Lung microvascular endothelial cell (primary cell): ENCODE measurements at places on chromosomes 6 and 20. TPM values are rescaled to one million over a fixed set of nuclear protein-coding genes. Genes with fewer than 3 reads are reported as not detected.
A peak's percentile ranks its signal among the peaks of the same experiment; 100 is the strongest.

GRCh38 chr6:106539936-106540335 lies 89.4 kb downstream of the RTN4IP1 start:
- DNase-seq = no peak

GRCh38 chr6:113888956-113889630 lies 31.9 kb downstream of the MARCKS start:
- no peak for DNase-seq

DNA sequence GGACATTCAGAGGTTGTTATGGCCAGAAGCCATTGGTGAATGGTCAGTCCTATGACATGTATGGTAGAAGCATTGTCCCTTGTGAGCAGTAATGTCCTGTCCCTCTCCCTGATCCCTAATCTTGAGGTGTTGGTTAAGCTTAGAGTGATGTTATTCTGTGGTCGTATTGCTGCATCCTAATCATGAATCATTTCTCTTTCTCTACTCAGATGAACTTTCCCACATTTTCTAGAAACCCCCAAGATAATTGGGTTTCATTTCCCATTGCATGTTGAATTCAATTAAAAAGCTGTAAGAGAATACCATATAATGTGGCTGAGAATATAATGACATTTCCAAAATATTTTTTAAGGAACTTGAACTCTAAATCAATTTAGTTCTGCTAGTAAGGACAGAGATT lies 175.1 kb downstream of the PLCB4 start:
- no peak for DNase-seq

GRCh38 chr6:118706702-118707101 lies 55.3 kb upstream of the CEP85L start:
- DNase-seq = no peak

DNA sequence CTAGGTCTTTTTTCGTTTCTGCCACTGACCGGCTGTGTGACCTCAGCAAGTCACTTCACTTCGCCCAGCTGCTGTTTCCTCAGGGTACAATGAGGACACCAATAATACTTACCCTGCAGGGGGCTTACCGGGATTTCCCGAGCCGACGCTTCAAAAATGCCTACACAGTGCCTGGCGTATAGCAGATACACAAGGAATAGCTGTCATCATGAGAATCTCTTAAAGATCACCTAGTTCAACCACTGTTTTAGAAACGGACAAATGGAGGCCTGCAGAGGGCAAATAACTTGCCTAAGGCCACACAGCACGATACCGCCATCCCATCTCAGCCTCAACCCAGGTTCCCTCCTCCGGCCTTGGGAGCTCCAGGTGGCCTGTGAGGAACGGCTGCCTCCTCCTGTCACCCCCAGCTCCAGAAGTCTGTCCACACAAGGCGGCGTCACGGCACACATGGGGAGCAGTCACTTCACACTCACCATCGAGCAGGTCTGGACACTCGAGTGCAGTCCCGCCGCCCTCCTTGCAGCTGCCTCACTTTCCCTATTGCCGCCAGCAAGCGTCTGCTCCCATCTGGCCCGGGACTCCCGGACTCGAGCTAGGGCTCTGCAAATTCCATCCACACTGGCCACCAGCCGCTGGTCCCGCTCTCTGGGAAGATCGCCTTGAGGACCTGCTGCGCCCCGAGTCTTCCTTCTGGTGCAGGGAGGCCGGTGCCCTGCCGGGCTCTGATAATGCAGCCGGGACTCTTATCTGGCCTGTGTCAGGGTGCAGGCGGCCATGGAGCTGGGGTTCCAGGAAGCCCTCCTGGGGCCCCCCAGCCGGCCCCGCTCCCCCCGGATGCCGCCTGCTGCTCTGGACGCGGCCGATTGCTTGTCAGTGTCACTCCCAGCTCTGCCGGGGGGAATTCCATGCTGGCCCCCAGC lies at the start of gene RIPOR3:
TSS of gene RIPOR3 (minus strand) at position 893 of the 923 bp plus-strand sequence. CDS start at position 479, 414 bp downstream.
- DNase-seq = no peak

DNA sequence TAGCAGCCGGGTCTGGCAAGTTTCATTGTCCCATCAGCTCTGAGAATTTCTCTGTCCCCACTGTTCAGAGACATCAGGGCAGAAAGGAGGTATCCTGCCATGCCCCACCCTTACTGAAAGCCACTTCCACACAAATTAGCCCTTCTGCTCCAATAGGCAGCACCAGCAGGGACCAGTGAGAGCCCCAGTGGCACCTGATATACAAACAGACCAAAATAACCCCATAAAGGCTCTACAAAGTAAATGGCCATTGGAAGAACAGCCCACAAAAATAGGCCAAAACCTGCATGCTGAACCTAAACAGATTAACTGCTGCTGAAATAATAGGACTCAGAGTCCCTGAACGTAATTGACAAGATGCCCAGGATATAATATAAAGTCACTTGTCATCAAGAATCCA lies 199.9 kb downstream of the TMEM200A start:
- no peak for DNase-seq

GRCh38 chr6:148423133-148423532 lies 80.5 kb downstream of the SASH1 start:
- DNase-seq = no peak

- no peak for DNase-seq
Measured at GRCh38 chr20:23612396-23612795, 6.7 kb upstream of the CST9 start.

DNA sequence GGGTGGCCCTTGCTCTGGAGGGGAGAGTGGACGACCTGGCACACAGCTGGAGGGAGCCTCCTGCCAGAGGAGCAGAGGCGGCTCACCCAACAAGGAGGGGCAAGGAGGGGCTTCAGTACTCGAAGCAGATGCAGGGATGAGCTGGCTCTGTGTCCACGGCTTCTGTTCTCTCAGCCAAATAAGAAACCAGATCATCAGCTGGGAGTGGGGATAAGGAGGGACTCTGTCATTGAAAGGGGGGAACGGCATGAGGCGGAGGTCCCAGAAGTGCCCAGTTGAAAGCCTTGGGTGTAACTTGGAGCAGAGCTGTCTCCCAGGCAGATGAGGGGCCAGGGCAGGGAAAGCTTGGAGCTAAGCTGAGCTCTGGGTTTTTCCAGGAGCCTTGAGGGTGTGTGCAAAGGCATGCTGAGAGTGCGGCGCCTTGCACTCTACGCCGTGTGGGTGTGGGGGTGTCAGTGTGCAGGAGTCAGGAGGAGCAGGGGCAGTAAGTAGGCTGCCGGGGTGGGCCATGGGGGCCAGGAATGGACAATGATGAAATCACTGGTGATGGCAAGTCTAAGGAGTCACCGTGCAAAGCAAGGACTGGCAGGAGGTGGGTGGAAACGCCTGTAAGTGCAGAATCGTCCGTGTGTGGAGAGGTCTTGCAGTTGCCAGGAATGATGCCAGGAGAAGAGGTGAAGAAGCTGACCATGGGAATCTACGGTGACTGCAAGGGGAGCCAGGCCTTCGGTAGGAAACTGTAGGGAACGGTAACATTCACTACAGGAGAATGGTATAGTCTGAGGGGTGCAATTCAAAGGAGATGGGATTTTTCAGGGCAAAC lies 85.4 kb upstream of the FOXQ1 start:
- DNase-seq = no peak

DNA sequence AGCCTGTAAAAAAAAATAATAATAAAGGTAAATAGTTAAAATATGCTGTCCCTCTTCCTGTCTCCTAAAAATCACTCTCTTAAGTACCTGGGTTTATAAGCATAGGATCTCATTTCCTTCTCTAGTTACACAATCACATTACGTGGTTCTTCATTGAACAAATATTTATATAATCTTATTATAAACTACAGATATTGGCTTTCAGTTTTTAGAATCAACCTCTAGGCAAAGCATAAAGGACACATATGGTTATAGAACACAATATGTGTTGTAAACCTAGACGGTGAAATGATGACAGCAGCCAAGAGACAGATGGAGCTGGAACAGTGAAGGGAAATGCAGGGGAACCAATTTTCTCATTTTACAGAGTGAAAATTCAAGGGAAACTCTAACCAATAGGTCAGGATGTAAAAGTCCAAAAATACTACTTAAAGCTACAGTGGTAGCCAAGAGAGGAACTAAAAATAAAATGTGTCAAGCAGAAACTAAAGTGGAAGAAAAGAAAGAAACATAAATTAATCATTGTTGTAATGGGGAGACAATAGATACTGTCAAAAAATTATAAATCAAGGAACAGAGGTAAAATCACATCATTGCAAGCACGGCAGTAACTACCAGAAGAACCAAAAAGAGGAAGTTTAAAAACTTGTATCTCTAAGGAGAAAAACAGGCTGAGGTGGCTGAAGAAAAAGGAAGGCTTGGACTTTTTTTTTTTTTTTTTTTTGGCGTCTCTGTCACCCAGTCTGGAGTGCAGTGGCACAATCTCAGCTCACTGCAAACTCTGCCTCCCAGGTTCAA lies 82.8 kb upstream of the CDYL start:
- no peak for DNase-seq

- peak; percentile 57 for DNase-seq
Measured at GRCh38 chr20:18314786-18315406, 26.6 kb downstream of the ZNF133 start.

- DNase-seq = no peak
Measured at GRCh38 chr6:140434761-140435160, 1060.3 kb upstream of the CITED2 start.

GRCh38 chr6:157304899-157305663 lies 18.2 kb downstream of the TMEM242 start:
- peak; percentile 24 for DNase-seq

Gene ACTL10
- total RNA-seq = 1.3 and 1.6 TPM in 2 replicates

Gene SLC25A27
- total RNA-seq = 0.22 and 1.4 TPM in 2 replicates

Gene ATP6V1G2
- total RNA-seq = 0.20 and 0.22 TPM in 2 replicates

Gene FHL5
- total RNA-seq = not detected in 2 replicates

Gene PNLDC1
- total RNA-seq = not detected in 2 replicates

Gene MUC22
- total RNA-seq = not detected in 2 replicates

Gene SMPDL3A
- 2.4 and 5.4 TPM in 2 replicates for total RNA-seq
